ENCODE measurements at places on chromosomes 1 and 21.

DNA sequence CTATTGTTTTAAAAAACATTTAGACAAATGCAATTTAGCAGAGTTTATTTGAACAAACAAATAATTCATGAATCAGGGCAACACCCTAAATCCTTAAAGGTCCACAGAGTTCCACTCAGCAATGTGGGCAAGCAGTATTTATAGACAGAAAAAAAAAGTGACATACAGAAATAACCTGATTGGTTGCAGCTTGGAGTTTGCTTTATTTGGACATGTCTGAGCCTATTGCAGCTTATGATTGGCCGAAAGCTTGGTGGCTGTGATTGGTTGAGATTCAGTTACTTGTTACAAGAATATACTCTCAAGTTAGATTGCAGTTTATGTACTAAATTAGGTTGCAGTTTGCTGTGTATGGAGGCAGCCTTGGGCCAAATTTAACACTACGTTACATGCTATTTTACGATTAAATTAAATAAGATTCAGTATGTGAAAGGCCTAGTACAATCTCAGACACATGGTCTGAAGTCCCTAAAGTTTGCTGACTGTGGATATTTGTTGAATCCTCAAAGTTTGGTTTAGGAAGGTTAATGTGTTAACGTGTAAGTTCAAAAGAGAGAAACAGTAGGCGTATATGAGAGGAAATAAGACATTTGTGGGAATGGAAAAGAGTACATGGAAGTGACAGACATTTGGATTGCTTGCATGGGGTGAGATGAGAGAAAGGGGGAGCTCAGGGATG, 6.9 kb upstream of the CAMSAP2 start:
- no peak for DNase-seq

GRCh38 chr21:34728479-34728878, 59.7 kb downstream of the CLIC6 start:
- DNase-seq = peak; percentile 6

DNA sequence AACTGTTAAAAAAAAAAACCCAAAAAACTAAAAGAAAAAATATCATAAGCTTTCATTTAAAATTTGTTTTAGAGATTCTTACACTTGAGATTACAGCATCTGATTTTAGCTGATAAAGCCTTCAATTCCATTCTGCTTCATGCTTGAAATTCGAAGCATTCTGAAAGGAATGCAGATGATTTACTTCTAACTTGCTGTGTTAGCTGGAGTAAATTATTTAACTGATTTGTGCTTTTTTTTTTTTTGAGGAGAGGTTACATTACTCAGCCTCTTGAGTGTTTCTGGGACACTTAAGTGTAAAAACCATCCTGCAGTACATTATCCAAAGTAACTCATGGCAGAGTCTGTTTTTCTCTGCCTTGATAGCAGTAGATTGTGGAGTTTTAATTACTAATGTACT, 4.5 kb upstream of the TRIM67 start:
- DNase-seq = no peak

- DNase-seq = no peak
Measured at GRCh38 chr21:31447505-31447904, 103.4 kb upstream of the TIAM1 start.

DNA sequence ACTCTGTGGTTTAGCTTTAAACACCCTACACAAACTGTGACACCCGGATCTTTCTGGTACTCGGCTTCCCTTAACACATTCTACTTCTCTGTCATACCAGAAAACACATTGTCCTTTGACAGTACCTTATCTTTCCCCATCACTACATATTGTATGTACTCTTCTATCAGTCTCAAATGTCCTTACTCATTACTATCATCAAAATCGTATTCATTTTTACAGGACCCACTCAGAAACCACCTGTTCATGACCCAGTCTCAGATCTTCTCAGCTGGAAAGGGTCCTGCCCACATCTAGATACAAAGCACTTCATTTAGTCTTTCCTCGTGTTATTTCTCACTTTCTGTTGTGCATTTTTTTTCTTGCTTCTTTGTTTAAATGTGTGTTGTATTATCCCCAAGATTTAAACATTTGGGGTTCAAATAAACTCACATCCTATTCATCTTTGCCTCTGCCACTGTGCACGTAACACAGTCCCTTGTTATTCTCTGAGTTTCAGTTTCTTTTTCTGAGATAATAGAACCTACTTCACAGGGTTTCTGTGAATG, 27.7 kb downstream of the CD34 start:
- DNase-seq = no peak

DNA sequence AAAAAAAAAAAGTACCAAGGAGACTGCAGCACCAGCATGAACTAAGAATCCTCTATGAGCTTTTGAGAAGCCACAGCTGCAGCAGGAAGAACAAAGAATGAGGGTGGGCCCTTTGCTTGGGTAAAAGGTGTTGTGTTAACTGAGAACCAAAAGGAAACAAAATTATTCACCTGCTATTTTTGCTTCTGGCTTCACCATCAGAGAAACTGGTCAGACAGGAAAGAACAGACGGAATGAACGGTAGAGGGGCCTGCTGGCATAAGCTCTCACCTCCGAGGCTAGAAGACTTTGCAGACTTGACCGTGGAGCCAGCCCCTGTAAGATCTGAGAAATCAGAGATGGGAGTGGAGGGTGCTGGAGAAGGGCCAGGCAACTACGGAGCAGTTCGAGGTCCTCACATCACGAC, 27.6 kb downstream of the IL10RB start:
- no peak for DNase-seq

DNA sequence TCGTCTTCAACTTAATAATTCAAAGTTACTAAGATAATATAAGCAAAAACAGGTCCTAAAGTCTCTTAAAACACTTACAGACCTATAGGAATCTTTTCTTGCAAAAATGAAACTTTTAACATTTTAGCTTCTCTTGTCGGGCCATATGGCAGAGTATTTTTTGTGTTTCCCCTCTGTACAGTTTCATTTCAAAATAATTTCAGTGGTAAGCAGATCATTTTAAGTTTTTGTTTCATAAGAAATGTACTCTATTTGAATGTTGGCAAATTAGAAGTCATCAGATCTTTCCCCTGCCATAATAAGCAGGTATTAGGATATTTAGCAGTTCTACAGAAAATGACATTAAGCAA, 37.9 kb downstream of the RGL1 start:
- DNase-seq = no peak

GRCh38 chr1:180954005-180954800, 41.5 kb downstream of the KIAA1614 start:
- DNase-seq = no peak

GRCh38 chr1:206799311-206799710, 27.0 kb upstream of the IL10 start:
- no peak for DNase-seq

GRCh38 chr1:119549719-119550132, 42.7 kb downstream of the HSD3B1 start:
- DNase-seq = peak; percentile 82

DNA sequence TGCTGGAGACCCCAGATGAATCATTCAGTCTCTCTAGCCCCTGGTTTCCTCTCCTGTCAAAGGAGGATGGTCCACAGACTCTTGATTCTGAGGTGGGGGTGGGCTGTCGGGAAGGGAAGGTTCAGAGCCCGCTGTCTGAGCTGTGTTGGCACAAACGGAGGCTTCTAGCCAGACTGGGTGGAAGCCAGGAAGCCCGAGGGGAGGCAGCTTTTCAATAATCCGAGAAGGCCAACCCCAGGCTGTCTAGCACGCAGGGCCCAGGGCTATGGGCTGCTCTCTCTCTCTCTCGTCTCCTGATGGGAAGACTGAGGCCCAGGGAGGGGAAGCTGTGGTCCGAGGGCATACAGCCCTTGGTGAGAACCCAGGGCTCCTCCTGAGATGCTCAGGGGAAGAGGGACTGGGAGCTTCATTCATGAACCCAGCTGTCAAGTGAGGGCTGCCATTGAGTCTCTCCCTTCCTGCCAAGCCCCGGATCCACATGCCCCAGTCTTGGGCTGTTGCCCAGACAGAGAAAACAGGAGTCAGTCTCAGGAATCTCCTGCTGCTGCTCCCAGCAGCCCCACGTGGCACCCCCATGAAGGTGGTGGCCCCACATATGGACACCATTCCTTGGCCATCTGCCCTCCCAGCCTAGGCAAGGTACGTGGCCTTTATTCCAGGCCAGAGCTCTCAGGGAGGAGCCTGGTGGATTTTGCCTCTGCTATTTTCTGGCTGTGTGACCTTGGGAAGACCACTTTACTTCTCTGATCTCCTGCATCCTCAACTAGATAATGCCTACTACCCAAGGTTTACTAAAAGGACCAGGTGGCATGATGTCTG, 44.4 kb downstream of the RAP1GAP start:
- DNase-seq = no peak

- peak; percentile 50 for DNase-seq
Measured at GRCh38 chr1:159854116-159854692, 8.3 kb downstream of the VSIG8 start.

- no peak for DNase-seq
Measured at GRCh38 chr1:147177611-147178380, 5.5 kb upstream of the PRKAB2 start.

DNA sequence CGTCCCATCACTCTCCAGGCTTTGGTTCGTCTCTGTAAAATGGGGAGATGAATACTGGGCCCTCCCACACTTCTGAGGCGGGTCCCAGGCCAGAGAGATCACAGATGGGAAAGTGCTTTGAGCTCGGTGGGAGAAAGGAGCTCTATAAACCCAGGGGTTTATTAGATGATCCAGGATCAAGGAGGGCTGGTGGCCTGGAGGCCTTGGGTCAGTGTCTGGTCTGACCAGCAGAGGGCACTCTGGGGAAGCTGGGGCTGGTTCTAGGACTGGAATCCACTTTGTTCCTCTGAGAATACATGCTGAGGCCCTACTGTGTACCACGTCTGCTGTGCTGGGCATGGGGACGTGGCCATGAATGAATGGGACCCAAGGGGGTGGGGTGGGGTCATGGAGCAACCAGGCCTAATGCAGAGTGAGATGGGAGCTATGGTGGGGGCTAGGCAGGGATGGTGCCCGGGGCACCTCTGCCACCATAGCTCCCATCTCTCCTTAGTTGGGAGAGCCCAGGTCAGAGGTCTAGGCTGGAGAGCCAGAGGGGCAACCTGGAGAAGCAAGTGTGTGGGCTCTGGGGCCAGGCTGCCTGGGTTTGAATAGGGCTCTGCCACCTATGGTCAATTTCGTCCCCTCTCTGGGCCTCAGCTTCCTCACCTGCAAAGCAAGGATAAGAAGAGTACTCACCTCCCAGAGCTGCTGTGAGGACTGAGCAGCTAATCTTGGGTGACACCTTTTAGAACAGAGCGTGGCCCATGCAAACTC, 9.0 kb upstream of the FAM131C start:
- DNase-seq = peak; percentile 41

DNA sequence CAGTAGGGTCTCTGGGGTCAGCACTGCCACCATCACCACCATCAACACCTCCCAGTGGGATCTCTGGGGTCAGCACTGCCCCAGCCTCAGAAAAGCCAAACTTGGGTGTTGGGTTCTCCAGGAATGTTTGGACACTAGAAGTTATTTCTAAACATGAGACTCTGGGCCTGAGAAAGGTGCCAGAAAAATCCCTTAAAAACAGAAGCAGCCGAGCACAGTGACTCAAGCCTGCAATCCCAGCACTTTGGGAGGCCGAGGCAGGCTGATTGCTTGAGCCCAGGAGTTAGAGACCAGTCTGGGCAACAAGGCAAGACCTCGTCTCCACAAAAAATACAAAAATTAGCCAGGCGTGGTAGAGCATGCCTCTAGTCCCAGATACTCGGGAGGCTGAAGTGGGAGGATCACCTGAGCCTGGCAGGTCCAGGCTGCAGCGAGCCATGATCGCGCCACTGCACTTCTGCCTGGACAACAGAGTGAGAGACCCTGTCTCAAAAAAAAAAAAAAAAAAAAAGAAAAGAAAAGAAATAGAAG, 470 bp downstream of the PTAFR start:
- no peak for DNase-seq

- no peak for DNase-seq
Measured at GRCh38 chr1:108824051-108824450, 32.8 kb downstream of the AKNAD1 start.

DNA sequence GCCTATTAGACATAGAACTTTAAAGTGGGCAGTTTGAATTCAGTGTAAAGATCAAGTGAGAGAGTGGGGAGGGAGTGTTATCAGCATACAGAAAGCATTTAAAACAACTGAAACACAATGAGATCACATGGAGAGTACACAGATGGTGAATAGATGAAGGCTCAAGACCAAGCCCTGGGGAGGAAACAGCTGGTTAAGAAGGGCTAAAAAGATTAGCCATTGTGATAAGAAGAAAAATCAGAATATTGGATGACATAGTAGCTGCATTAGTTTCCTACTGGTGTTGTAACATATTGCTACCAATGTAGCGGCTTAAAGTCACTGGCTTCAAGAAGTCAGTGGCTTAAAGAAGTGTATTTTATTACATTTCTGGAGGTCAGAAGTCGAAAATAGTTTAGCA, 443.4 kb upstream of the RGS18 start:
- DNase-seq = no peak

GRCh38 chr1:31510853-31511789, 65.2 kb upstream of the TINAGL1 start:
- no peak for DNase-seq

DNA sequence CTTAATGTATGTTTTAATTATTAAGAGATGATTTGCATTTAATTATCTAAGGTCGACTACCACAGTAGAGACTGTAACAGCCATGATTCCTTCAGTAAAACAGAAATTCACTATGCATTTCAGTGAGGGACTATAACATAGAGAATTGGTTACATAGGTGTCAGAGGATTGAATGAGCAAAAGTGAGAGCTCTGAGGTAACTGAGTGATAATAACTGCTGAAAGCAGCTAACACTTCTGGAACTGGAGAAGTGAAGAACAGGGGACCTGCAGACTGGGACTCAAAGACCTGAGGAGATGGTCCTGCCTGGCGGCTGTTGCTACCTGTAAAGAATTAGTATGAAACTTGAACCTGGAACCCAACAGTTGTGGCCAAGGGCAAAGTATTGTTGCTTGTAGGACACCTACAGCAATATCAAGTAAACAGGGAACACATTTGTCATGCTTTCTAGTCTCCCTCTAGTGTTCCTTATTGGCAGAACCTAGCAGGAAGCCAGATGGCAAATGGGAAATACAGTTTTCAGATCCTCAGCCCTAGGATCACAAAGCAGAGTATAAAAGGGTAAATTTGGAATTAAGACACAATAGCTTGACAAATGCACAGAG, 110.6 kb downstream of the HS2ST1 start:
- peak; percentile 60 for DNase-seq

Data from NCI-H345 (cell line).